Activated T-cell treated with anti-CD3 and anti-CD28 coated beads, Interleukin-2, amount 50 U/mL, for 48 hours (primary cell): ENCODE measurements at places on chromosomes 2 and 18.
A peak's percentile ranks its signal among the peaks of the same experiment; 100 is the strongest.

DNA sequence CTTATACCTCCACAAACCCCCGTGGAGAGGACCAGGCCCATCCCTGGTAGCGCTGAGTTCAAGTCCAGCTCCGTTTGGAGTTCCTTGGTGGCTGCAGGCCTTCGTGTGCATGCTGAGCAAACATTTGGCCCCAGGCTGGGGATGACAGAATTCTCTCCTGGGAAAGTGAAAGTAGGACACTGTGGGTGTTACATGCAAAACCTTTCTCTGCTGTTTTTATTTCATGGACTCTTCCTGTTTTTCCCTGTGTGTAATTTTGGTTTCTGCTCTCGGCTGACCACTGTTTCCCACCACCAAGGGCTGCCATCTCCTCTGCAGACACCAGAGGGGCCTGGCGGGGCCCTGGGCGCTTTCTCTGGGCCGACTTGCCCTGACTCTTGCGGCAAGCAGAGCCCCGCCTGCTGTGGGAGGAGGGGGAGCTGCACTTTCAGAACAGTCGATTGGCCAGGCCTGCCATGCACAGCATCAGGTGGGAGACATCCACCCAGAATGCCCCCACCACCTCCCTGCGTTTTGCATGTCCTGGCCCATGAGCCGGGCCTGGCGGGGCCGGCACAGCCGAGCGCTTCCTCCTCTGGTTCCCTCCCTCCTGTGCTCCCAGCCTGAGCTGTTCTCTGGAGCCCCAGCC, 102.4 kb downstream of the CABLES1 start:
- peak; percentile 73 for DNase-seq

DNA sequence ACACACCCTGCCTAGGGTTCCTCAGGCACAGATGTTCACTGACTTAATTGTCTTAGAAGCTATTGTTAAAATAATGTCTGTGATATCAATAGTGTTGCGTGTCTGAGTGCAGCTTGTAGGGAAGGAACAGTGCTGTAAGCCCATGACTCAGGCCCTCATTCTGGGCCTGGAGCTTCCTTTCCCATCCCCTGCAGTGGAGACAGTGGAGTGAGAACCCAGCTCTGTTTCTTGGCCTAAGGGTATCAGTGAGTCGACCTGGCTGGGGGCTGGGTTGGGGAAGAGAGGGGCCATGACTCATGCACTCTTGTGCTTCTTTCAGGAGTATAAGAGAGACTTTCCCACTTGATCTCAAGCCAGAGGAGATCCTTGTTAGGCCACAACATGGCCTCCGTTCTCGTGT, 106.8 kb downstream of the HRH4 start:
- DNase-seq: no peak

GRCh38 chr18:63271148-63271547, 48.4 kb downstream of the BCL2 start:
- no peak for DNase-seq

DNA sequence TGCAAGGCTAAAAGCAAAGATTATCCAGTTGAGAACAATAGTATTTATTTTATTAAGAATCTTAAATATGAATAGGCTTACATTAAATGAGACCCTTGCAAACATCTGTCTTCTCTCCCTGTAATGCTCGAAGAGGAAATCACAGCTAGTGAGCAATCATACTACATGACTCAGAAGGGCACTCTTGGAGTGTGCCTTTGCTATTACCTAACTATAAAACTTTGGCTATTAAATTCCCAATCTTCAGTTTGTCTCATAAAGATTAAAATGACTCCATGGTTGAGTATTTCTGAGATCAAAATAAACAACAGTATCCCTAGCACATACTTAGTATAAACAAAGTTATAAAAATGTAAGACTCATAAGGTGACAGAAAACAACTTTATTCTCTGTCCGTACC, 296.9 kb downstream of the KCNJ3 start:
- no peak for DNase-seq

DNA sequence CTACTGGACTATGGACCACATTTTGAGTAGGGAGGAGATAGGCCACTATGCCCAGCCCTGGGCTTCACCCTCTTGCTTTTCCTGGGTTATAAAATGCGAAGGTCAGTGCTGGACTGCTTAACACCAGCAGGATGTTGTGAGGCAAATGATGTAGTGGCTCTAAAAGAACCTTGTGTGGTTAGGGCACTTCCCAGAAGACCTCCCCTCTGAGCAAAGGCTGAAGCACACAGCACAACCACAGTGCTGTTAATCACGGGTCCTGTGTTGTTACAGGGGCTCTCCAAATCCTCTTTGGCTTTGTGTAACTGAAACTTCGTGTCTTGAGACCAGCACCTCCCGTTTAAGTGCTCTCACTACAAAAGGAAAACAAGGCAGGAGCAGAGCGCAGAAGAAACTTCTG, 166.9 kb downstream of the KLHL29 start:
- no peak for DNase-seq
